Mucosa of gallbladder (tissue), 1 donor: ENCODE measurements at places on chromosomes 1 and 21. TPM values are rescaled to one million over a fixed set of nuclear protein-coding genes. Genes with fewer than 3 reads are reported as not detected.
A peak's percentile ranks its signal among the peaks of the same experiment; 100 is the strongest.

DNA sequence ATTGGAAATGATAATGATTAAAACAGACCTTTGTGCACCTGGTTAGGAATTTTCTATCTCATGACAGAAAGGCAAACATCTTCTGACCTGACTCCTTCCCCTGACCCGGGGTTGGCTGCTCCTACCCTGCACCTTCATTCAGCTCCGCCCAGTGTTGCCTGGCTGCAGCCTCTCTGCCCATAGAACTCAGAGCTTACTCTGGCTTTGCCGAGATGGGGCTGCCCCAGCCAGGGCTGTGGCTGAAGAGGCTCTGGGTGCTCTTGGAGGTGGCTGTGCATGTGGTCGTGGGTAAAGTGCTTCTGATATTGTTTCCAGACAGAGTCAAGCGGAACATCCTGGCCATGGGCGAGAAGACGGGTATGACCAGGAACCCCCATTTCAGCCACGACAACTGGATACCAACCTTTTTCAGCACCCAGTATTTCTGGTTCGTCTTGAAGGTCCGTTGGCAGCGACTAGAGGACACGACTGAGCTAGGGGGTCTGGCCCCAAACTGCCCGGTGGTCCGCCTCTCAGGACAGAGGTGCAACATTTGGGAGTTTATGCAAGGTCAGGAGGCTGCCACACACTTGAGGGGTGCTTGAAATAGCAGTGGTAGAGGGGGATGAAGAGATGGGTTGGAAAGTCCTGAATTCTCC is at the start of gene DIO1:
TSS of gene DIO1 (plus strand) at position 189 of the 638 bp plus-strand sequence. CDS start at position 213, 24 bp downstream.
- DNase-seq: peak; percentile 53

- no peak for DNase-seq
Observed at GRCh38 chr1:202745323-202745888, 35.2 kb upstream of the SYT2 start.

- no peak for DNase-seq
Observed at GRCh38 chr21:14538483-14538882, 7.6 kb downstream of the SAMSN1 start.

GRCh38 chr1:87598429-87598828 is 269.7 kb downstream of the LMO4 start:
- no peak for DNase-seq

GRCh38 chr1:35619237-35620121 is 21.8 kb downstream of the PSMB2 start:
- DNase-seq: no peak

GRCh38 chr1:153612755-153613331 is at the start of gene S100A16:
TSS of gene S100A16 (minus strand) at chr1:153613137. CDS start at chr1:153608151, 4,986 bp downstream.
- DNase-seq: peak; percentile 71

GRCh38 chr1:65459397-65459768 is 38.9 kb downstream of the LEPR start:
- no peak for DNase-seq

GRCh38 chr21:15062606-15062965 is 2.2 kb downstream of the NRIP1 start:
- DNase-seq: no peak

DNA sequence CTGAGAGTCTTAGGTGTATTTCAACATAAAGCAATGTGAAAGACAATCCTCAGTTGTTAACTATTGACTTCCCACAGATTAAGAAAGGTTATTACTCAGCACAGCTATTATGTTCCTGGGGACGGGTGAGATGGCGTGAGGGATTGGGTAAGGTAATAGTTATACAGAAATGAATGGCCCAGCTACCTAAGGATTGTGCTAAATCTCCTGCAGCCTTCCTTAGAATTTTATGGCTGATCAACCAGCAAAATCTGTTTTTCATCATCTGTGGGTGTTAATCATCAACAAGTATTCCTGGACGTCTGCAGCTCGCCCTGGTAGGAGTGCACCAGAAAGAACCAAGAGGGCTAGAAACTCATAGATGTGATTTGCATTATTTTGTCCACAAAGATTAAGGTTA is 146.0 kb upstream of the IVNS1ABP start:
- DNase-seq: no peak

ZNF670 gene
- total RNA-seq: 3.8 TPM

MEX3A gene
- total RNA-seq: 1.4 TPM

CDC42BPA gene
- total RNA-seq: 54.7 TPM

KCND3 gene
- total RNA-seq: 8.7 TPM

WNT2B gene
- 8.1 TPM for total RNA-seq

CACNA1S gene
- not detected for total RNA-seq

PRR9 gene
- not detected for total RNA-seq
